ENCODE measurements at places on chromosomes 12 and 14. TPM values are rescaled to one million over a fixed set of nuclear protein-coding genes. Genes with fewer than 3 reads are reported as not detected.

DNA sequence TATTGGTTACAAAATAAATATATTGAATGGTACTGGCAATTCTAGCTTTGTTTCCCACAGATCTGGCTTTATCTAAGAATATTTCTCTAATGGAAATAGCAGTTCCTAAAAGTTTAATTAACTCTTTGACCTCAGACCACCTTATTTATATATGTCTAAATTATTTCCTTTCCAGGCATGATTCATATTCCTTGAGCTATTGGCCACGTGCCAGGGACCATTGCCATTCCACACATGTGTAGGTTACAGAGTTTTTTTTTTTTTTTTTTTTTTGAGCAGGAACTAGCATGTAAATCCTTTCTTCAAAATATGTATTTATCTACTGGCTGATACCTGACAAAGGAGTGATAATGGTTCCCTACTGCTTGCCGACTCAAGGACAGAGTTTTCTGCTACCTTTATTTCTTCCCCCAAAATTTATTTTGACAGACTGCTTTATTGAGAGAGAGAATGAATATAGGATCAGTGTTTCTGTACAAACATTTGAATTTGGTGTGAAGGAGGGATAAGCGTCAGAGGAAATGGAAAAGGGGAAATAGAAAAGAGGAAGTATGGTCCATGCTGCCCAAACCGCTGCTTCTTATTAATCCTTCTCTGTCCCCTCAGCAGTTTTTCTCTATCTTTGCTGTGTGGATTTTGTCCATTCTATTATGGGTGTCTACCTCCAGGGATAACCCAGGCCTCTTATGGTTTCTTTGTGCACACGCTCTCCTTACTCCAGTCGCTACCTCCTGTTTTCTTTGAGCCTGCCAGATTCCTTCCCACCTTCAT, 36.4 kb downstream of the PDE3A start:
- H3K4me1 ChIP-seq = no peaks in the 10 kb centered on the region
- no peaks in the 10 kb centered on the region for H3K36me3 ChIP-seq
- no peak overlapping the region for H3K4me3 ChIP-seq
- H3K27me3 ChIP-seq = no peaks in the 10 kb centered on the region

DNA sequence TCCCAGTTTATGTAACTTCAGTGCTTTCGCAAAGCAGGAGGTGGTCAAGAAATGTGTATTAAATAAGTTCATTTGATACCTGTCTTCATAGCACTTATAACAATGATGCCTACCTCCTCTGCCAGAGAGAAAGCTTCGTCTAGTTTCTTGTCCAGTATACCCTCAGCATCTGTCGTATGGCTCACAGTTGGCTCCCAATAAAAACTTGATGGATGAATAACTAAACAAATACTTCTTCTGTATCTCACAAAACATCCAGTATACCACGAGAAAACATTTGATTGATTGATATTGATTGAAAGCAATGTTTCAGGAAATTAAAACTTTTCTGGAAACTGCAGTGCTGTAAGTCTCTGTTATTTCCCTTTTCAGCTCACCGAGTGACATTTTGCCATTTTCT, 26.9 kb upstream of the PTGDR start:
- no peak overlapping the region for H3K4me3 ChIP-seq
- H3K27me3 ChIP-seq = no peaks in the 10 kb centered on the region
- DNase-seq = no peak
- peaks cover 10% of the 10 kb centered on the region for H3K4me1 ChIP-seq
- no peaks in the 10 kb centered on the region for H3K36me3 ChIP-seq

DNA sequence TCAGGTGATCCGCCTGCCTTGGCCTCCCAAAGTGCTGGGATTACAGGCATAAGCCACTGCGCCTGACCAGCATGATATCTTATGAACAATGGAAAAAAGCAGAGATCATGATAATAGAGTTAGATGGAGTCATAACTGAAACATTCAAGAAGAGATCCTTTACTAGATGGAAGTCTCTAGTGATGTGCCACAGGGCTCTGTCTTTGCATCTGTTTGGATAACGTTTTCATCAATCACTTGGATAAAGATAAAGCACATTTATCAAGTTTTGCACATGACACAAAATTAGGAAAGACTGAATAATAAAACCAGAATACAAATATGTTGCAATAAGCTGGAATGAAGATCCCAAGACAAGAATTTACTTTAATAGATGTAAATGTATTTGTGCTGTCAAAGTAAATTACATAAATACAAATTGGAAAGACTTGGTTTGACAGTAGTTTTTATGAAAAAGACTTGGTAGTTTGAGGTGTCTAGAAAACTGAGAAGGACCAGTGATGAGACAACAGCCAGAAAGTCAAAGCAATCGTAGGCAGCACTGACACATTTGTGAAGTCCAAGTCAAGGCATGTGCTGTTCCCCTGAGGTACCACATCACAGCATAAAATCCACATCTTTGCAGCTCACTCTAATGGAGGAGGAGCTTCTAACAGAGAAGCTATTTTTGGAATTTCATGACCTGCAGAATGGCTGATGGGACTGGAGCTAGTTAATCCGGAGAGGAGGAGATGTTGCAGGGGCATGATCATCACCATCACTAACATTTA, 28.5 kb downstream of the GPRC5A start:
- peaks cover 2% of the 10 kb centered on the region for H3K27me3 ChIP-seq
- no peak overlapping the region for H3K27ac ChIP-seq
- H3K4me1 ChIP-seq = no peaks in the 10 kb centered on the region
- H3K36me3 ChIP-seq = no peaks in the 10 kb centered on the region
- no peak for DNase-seq

GRCh38 chr14:33957993-33958392, 7.1 kb upstream of the EGLN3 start:
- no peaks in the 10 kb centered on the region for H3K27me3 ChIP-seq
- DNase-seq = no peak
- no peak overlapping the region for H3K27ac ChIP-seq
- H3K4me1 ChIP-seq = peaks cover 15% of the 10 kb centered on the region

GRCh38 chr14:105426416-105427130, 6.9 kb downstream of the MTA1 start:
- no peak overlapping the region for H3K4me3 ChIP-seq
- H3K36me3 ChIP-seq = peaks cover 9% of the 10 kb centered on the region
- H3K27ac ChIP-seq = no peak overlapping the region
- DNase-seq = no peak

DNA sequence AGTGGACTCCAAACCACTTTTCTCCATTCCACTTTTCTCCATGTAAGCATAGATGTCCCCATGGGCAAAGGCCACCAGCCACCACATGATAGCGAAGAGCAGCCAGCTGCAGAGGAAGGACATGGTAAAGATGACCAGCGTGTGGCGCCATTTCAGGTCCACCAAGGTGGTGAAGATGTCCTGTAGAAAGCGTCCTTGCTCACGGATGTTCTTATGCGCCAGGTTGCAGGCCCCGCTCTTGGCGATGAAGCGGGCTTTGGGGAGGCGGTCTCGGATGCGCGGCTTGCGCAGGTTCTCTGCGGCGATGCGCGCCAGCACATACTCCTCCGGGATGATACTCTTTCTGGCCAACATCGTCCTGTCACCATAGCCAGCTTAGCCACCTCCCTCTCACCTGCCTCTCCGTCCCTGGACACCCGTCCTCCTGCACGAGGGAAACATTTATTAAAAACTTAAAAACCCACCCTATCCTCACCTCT, 1.2 kb downstream of the KCNJ8 start:
- H3K27ac ChIP-seq = no peak overlapping the region
- no peaks in the 10 kb centered on the region for H3K4me1 ChIP-seq
- no peak overlapping the region for H3K4me3 ChIP-seq
- DNase-seq = no peak

DNA sequence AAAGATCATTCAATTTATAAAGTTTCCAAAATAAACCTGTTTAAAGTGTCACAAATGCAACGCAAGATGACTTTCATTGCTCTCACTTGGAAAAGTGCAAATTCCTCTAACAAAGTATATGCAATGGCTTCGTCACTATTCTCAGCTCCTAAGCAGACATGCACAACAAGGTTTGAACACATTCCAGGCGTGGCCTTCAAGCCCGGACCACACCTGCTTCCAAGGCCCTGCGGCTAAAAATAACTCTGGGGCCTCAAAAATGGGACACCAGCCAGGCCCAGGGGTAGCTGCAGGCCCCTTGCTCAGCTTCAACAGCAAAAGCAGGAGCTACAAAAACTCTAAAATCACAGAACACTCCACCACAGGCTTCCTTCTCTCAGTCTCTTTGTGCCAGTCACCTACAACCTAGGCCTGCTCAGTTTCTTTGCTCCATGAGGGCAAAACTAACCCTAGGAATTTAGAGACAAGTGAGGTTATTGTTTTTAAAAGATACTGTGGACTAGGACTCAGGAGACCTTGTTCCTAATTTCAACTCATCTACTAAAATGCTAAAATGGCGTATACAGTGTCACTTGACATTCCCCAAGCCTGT, 29.3 kb downstream of the DUSP16 start:
- H3K4me3 ChIP-seq = no peak overlapping the region
- H3K4me1 ChIP-seq = no peaks in the 10 kb centered on the region
- no peaks in the 10 kb centered on the region for H3K27me3 ChIP-seq
- no peaks in the 10 kb centered on the region for H3K36me3 ChIP-seq
- H3K27ac ChIP-seq = no peak overlapping the region

GRCh38 chr12:97211416-97211930, 251.1 kb upstream of the RMST start:
- H3K36me3 ChIP-seq = no peaks in the 10 kb centered on the region
- no peak for DNase-seq
- no peak overlapping the region for H3K4me3 ChIP-seq
- no peaks in the 10 kb centered on the region for H3K4me1 ChIP-seq

GRCh38 chr12:39467432-39467870, 24.5 kb upstream of the KIF21A start:
- no peaks in the 10 kb centered on the region for H3K36me3 ChIP-seq
- DNase-seq = peak; percentile 36
- H3K27ac ChIP-seq = no peak overlapping the region
- H3K27me3 ChIP-seq = no peaks in the 10 kb centered on the region
- H3K4me3 ChIP-seq = no peak overlapping the region

- H3K36me3 ChIP-seq = no peaks in the 10 kb centered on the region
- no peak overlapping the region for H3K4me3 ChIP-seq
- no peak for DNase-seq
Measured at GRCh38 chr14:32366256-32366879, 37.3 kb downstream of the AKAP6 start.

DNA sequence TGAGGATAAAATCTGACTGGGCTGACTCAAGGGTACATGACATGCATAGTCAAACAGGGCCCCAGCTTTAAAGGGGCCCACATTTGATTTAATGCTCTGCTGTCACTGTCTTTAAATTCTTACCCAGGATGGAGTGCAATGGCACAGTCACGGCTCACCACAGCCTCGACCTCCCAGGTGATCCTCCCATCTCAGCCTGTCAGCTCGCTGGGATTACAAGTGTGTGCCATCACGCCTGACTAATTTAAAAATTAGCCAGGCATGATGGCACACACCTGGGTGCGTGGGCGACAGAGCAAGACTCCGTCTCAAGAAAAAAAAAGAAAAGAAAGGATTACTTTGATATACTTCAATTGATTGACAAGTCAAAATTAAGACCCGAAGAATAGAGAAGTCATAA, 9.2 kb upstream of the PLBD1 start:
- no peak for DNase-seq
- no peak overlapping the region for H3K4me3 ChIP-seq
- H3K27ac ChIP-seq = no peak overlapping the region
- no peaks in the 10 kb centered on the region for H3K27me3 ChIP-seq
- H3K4me1 ChIP-seq = peaks cover 2% of the 10 kb centered on the region
- H3K36me3 ChIP-seq = no peaks in the 10 kb centered on the region

GRCh38 chr12:132351751-132352495, 22.5 kb upstream of the GALNT9 start:
- no peaks in the 10 kb centered on the region for H3K4me1 ChIP-seq
- no peaks in the 10 kb centered on the region for H3K36me3 ChIP-seq
- H3K4me3 ChIP-seq = no peak overlapping the region
- H3K27me3 ChIP-seq = no peaks in the 10 kb centered on the region
- no peak overlapping the region for H3K27ac ChIP-seq
- no peak for DNase-seq

GRCh38 chr12:131766382-131767107, 55.7 kb downstream of the SFSWAP start:
- peaks cover 20% of the 10 kb centered on the region for H3K36me3 ChIP-seq
- no peak for DNase-seq
- H3K4me1 ChIP-seq = peaks cover 9% of the 10 kb centered on the region
- H3K4me3 ChIP-seq = no peak overlapping the region
- no peaks in the 10 kb centered on the region for H3K27me3 ChIP-seq

- H3K27ac ChIP-seq = peak within 1 kb of the TSS; percentile 82
- H3K36me3 ChIP-seq = no peaks in the 10 kb centered on the region
- DNase-seq = peak; percentile 42
- peaks cover 14% of the 10 kb centered on the region for H3K4me1 ChIP-seq
- H3K27me3 ChIP-seq = no peaks in the 10 kb centered on the region
Measured at GRCh38 chr12:89524541-89525304, at the start of gene GALNT4. GALNT4 (minus strand) TSS chr12:89524796; CDS start chr12:89524549, 247 bp downstream.

DNA sequence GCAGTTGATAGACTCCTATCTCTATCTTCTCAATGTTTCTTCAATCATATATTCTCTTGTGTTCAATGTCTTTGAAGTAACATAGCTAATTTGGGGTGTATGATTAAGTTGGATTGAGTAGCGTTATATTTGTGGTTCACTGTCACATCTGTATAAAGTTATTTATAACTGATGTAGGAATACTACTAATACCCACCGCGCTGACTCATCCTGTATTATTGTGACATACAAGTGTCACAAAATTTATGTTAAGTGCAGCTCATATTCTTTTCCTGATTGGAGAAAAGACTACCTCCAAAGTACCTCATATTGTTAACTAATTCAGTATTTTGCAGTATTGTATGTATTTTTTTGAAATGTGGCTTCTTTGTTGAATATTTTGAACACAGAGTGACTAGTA, 940.8 kb downstream of the SLC6A15 start:
- no peaks in the 10 kb centered on the region for H3K4me1 ChIP-seq
- no peaks in the 10 kb centered on the region for H3K36me3 ChIP-seq
- no peak overlapping the region for H3K27ac ChIP-seq
- H3K27me3 ChIP-seq = no peaks in the 10 kb centered on the region

- DNase-seq = peak; percentile 76
- no peaks in the 10 kb centered on the region for H3K27me3 ChIP-seq
- H3K36me3 ChIP-seq = no peaks in the 10 kb centered on the region
- no peak overlapping the region for H3K4me3 ChIP-seq
Measured at GRCh38 chr14:34051966-34052657, 101.2 kb upstream of the EGLN3 start.

- no peak for DNase-seq
- H3K4me1 ChIP-seq = no peaks in the 10 kb centered on the region
- no peak overlapping the region for H3K27ac ChIP-seq
- H3K4me3 ChIP-seq = no peak overlapping the region
Measured at GRCh38 chr14:90660865-90661570, 155.2 kb downstream of the TTC7B start.

DNA sequence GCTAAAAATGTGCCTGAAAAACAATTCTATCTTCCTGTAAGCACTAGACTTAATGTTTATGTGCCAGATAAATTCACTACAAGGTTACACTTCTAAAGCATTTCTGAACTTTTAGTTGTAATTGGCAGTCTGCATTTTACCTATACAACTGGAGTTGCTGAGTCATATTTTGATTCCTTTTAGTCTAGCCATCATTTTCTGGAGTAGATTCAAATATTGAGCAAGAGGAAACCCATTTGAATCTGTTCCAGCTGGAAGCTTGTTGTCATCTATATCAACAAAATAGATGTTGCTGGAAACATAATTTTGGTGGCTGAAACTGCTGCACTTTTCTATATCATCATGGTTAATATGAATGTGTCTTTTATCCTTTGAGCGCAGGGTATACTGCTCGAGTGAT, 122.2 kb upstream of the CCDC175 start:
- no peaks in the 10 kb centered on the region for H3K4me1 ChIP-seq
- no peaks in the 10 kb centered on the region for H3K36me3 ChIP-seq
- no peak overlapping the region for H3K4me3 ChIP-seq
- H3K27ac ChIP-seq = no peak overlapping the region

Gene XPOT
- 69.1 TPM for total RNA-seq

Gene RNFT2
- 17.3 TPM for total RNA-seq

Gene DTD2
- 22.2 TPM for total RNA-seq

Gene VSX2
- total RNA-seq = not detected

Gene KLRD1
- 0.21 TPM for total RNA-seq

Gene TCL1A
- 109 TPM for total RNA-seq

Measured in GM12878 (cell line).